ENCODE measurements at places on chromosomes 3 and 15. TPM values are rescaled to one million over a fixed set of nuclear protein-coding genes. Genes with fewer than 3 reads are reported as not detected.

Gene PRSS50
- 0.09 TPM for total RNA-seq

DNA sequence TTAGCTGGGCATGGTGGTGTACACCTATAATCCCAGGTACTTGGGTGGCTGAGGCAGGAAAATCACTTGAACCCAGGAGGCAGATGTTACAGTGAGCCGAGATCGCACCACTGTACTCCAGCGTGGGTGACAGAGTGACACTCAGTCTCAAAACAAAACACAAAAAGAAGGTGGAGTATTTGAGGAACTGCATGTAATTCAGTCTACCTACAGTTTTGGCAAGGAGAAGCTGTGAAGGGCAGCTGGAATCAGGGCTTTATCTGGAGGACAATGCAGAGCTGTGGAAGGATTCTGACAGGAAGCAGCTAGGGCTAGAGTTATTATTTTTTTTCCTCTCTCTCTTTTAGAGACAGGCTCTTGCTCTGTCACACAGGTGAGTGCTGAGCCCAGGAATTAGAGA lies 6.8 kb downstream of the H1-8 start:
- DNase-seq = no peak

Gene CYP11A1
- total RNA-seq = 0.21 TPM

GRCh38 chr15:32855942-32856341 lies 138.1 kb downstream of the GREM1 start:
- DNase-seq = no peak

Gene SNRPA1
- total RNA-seq = 141 TPM

DNA sequence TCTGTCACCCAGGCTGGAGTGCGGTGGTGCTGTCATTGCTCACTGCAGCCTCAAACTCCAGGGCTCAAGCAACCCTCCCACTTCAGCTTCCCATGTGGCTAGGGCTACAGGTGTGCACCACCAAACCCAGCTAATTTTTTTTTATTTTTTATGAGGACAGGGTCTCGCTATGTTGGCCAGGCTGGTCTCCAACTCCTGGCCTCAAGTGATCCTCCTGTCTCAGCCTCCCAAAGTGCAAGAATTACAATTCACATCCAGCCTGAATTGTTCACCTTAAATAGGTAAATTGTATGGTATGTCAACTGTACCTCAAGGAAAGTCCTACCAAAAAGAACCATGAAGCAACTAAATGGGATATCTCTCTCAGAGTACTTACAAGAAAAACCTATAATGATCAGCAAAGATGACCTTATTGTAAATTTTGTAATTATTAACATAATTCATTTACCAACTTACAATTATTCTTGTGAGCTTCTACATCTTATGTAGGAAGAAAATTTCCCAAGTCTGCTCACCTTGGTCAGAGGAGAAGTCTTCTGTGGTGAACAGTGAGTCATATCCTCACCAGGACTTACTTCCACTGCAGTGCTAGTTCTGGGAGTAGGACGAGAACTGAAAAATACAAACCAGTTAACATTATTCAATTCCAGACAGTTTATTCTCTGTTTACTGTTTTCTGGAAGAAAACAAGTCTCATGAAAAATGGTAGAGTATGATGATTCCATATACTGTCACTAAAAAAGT lies 54.4 kb downstream of the ULK4 start:
- DNase-seq = no peak

Measured in activated T-cell treated with anti-CD3 and anti-CD28 coated beads, Interleukin-2, amount 50 U/mL, for 72 hours (primary cell).